ENCODE measurements at places on chromosomes 11 and 22. TPM values are rescaled to one million over a fixed set of nuclear protein-coding genes. Genes with fewer than 3 reads are reported as not detected.

DNA sequence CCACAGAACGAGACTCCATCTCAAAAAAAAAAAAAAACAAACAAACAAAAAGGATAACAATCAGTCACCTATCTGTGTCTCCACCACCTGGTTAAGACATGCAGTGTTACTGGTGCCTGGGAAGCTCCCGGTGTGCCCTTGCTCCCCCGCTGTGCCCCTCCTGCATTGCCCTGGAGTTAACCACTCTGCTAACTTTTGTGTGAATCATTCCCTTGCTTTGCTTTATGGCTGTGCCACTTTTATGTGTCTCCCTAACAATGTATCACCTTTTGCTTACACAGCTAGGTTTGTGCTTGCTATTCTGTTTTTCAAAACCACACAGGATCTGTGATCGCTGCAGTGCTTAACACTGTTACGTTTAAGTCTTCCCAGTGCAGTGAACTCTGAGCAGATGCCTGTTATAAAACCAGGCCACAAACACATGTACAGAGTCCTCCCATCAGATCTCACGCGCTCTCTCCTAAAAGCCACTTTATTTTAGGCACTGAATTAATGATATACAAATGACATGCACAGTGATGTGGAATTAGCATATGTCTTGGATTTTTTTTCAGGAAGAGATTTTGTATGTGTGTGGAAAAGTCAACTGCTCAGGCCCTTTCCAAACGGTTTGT, 69.9 kb downstream of the BUD13 start:
- no peak for DNase-seq

DNA sequence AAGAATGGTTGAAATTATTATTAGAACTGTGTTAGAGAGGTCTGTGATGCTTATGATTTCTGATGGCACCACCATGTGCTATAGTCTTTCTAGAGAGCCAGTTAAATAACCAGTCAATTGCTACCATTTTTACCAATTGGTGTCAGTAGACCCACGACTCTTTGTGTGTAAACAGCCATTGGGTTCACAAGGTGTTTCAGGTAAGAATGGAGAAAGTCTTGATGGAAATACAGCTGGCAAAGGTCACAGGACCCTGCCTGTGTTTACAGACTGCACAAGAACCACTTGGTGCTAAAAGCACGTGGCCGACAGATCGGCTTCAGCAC, 30.5 kb upstream of the OR10G7 start:
- no peak for DNase-seq

DNA sequence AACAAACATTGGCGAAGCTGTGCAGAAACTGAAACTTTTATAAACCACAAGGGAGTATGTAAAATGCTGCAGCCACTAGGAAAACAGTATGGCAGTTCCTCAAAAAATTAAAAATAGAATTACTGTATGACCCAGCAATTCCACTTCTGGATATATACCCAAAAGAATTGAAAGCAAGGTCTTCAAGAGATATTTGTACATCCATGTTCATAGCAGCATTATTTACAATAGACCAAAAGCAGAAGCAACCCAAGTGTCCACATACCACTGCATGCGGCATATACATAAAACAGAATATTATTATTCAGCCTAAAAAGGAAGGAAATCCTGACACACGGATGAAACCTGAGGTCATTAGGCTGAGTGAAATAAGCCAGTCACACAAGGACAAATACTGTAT, 85.8 kb downstream of the RELT start:
- no peak for DNase-seq

DNA sequence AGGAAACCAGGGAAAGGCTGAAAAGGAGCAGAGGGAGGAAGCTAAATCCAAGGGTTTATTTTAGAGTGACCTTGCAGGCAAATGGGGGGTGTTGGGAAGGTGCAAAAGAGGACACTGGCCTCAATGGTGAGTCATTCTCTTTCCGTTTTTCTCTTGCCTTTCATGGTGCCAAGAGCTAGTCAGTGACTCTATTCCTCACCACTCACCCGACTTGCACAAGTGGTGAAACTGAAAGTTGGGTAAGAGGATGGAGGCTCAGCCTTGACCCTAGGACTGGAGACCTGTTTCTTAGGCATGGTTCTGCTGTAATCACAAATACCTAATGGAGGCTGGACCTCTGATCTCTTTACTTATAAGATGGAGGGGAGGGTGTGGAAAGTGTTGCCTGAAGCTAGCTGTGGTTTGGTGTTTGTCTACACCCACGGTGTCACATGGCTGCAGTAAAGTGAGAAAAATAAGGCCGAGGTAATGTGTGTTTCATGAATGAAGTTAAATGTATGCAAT, 67.3 kb upstream of the CREB3L1 start:
- no peak for DNase-seq

GRCh38 chr11:115207916-115208315, 296.3 kb downstream of the CADM1 start:
- no peak for DNase-seq

DNA sequence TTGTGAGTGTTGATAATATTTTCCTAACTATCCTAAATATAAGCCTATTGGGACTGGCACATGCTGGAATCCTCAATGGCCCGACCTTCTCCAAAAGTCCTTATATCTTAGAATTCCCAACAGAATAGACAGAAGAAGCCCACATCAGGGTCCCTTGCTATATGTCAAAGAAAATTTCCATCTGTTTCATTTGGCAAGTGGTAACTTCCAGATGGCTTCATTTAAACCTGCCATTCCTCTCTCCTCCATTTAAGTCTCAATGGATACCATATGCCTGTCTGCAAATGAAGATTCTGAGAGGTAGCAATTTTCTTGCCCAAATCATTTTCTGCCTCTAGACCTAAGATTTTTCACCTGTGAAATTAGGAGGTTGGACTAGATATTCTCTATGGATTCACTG, 73.1 kb upstream of the KCNA4 start:
- no peak for DNase-seq

- DNase-seq, result no peak
Measured at GRCh38 chr11:59380263-59381059, 21.8 kb downstream of the OR5AN1 start.

DNA sequence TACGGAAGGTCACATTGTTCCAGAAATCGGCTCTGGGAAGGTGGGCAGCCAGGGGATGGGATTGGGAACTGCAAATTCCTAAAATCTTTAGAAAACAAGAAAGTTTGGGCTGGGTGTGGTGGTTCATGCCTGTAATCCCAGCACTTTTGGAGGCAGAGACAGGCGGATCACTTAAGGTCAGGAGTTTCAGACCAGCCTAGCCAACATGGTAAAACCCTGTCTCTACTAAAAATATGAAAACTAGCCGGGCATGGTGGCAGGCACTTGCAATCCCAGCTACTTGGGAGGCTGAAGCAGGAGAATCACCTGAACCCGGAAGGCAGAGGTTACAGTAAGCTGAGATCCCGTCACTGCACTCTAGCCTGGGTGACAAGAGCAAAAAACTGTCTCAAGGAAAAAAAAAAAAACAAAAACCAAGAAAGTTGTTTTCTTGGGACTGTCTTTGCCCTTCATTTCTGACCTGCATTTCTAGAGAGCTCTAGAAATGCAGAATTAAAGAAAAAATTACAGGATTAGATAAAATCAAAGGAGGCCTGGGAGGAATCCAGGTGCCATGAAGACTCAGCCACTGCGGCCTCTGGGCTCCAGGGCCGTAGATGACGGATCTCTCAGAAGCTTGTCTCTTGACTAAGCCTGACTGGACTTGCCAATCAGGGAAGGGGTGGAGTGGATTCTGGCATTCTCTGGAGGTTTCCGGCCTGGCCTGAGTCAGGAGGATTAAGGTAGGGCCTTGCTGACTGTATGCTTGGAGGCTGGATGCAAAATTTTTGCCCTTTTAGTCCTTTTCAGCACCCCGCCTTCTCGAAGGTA, 5.3 kb upstream of the MALAT1 start:
- DNase-seq, result peak; percentile 77

GRCh38 chr11:44574610-44575287, 9.3 kb downstream of the CD82 start:
- DNase-seq, result no peak

DNA sequence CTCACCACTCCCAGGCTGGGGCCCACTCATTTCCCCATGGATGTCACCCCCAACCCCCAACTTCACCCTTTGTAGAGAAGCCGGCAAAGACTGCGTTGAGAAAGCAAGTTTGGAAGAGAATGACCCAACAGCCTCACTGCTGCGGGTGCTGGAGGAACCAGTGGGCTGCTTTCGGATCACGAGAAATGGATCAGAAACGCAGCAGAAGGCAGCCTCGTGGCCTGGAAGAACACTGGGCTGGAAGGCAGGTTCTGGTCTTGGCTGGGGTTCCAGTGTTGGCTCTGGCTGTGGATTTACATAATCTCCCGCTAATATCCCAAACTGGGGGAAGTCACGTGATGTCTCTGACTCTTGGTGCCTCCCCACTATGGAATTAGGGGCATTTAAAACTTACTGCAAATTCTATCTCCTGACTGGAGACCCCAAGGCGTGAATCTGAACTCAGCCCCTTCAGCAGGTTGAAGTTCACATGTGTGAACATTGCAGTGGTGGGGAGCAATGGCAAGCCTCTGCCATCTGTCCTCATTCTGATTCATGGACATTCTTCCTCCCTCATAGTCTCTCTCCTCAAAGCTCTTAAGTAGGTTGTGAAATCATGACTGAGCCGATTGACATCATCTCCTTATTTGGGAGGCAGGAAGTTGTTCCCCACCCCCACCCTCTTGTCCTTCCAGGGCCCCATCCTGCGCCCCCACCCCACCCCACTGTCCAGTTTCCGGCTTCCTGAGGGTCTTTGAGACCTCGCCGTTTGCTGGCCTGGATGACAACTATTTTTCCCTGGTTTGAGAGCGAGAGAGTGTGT, 37.0 kb upstream of the TIMP3 start:
- DNase-seq, result no peak

- DNase-seq, result peak; percentile 44
Measured at GRCh38 chr22:31142285-31142684, 2.0 kb upstream of the PLA2G3 start.

DNA sequence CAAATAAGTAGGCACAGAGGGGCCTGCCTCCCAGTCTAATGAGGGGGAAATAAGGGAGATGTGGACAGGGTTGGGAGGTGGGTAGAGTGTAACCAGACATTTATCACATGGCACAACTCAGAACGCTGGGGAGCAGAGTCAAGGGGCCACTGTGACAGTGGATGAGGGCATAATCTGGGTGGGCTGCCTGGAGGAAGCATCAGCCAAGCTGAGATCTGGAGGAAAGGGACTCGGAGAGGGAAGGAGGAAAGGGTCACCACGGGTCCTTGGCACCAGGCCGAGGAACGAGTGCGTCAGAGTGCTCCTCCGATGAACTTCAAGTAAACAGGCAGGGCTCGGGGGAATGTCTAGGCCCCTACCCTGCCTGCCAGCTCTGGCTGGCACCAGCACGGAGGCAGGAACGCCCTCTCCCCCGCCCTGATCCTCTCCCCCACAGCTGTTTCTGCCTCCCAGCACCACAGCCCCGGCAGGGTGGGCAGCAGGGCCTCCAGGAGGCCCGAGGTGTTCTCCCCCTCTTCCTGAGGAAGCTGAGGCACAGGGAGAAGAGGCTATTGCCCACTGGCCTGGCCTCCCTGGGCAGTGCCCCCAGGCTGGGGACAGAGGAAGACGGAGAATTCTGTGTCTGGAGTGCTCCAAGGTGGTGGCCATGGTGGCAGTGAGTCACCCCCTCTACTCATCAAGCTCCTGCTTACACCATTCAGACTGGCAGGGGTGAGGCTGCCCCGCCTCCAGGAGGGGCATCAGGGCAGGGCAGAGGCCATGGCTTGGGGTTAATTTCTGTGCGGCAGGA, 4.2 kb downstream of the ALDH3B1 start:
- peak; percentile 92 for DNase-seq

DNA sequence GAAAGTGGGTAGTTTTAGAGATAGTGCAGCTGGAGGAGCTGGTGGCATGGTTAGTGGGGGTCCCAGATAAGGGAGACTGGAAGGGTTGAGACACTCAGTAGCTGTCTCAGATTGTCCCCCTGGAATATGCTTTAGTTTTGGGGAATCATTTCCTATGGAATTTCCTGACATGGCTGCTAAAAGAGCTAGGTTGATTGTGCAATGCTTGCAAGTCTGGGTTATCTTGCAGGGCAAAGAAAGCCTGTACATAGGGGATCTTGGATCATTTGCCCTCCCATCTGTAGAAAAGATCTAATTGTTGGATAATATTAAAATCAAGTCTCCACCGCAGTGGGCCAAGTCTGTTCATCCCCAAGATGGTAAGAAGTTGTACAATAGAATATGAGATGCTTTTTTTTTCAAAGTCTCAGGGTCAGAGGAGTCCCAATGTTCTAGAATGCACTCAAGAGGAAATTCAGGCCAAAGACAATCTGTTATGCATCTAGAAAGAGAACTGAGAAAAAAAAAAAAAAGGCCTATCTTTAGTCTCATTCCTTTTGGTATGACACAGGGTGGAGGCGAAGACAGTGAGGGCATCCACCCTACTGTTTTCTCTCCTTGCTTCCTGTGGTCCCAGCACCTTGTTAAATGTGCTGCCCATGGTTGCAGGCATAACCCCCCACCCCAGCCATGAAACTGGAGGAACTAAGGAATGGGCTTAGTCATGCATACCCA, 20.2 kb downstream of the MS4A6E start:
- DNase-seq, result no peak

DNA sequence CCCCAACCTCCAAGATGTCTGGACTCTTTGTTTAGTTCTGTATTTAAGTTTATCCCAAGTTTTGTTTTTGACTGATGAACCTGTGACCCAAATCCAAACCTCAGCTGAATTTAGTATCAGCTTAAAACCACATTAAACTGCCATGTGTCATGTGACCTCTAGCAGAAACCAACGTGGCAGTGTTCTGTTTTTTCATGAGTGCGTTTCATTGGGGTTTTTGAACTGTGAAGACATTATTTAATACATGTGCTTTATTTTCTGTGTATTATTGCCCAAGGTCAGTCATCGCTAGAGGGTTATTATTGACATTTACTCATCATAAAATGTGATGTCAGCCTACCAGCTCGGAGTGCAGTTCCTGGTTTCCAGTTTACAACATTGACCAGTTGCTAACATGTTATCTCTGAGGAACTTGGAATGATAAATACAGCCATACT, 1.8 kb downstream of the TLCD5 start:
- DNase-seq, result no peak

DNA sequence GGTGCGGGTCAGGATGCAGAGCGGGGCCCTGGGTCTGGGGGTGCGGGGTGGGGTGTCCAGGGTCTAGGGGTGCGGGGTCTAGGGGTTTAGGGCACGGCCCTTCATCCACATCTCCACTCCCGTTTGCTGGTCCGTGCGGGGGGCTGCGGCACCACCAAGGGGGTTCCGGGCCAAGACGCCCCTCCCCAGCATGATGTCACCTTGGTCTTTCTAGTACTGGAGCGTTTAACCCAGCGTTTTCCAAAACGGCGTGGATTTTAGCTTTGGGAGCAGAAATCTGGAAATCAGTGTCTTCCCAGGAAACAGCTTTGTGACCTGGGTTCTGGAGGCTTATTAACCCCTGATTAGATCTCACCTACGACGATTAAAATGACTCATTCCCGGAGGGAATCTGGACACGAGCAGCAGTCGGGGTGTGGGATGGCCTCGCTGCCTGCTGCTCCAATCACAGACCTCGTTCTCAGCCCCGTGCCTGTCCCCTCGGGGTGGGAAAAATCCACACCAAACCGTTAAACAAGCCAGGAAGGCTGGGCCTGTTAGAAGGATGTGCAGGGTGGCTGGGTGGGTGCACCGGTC, 759 bp downstream of the AP2A2 start:
- no peak for DNase-seq

- DNase-seq, result peak; percentile 27
Measured at GRCh38 chr11:69321877-69322361, 28.0 kb downstream of the MYEOV start.

The CCDC73 gene
- not detected for total RNA-seq

The KLHL35 gene
- total RNA-seq, result 3.4 TPM

The TEX54 gene
- not detected for total RNA-seq

The CARNS1 gene
- total RNA-seq, result 2.7 TPM

The RAG2 gene
- total RNA-seq, result not detected

Data from upper lobe of right lung (tissue), 1 donor.